T-helper 2 cell (primary cell): ENCODE measurements at places on chromosomes 1 and 21.
A peak's percentile ranks its signal among the peaks of the same experiment; 100 is the strongest.

GRCh38 chr1:234489007-234489697, 10.2 kb upstream of the TARBP1 start:
- no peak for DNase-seq

DNA sequence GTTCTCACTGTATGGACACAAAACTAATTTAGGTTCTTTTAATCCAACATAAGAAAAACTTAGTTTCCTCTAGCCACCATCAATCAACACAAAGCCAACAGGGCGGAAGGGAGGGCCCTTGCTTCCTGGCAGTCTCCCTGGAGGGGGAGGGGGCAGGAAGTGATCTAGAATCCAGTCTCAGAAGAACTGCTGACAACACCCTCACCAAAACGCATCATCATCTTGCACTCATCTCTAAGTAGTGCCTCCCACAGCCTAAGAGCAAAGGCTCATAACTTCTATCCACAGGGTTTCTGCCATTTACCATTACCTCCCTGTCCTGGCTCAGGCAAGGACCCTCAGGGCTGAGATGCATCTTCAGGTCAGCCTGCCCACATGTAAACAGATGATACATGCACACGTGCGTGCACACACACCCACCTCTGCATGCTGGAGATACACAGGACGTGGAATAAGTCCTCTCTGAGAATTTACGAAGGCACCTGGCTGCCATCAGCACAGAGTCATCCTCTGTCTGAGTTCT, 20.5 kb downstream of the HIVEP3 start:
- DNase-seq: peak; percentile 94

GRCh38 chr1:75132242-75132811, 1.9 kb upstream of the LHX8 start:
- DNase-seq: no peak

DNA sequence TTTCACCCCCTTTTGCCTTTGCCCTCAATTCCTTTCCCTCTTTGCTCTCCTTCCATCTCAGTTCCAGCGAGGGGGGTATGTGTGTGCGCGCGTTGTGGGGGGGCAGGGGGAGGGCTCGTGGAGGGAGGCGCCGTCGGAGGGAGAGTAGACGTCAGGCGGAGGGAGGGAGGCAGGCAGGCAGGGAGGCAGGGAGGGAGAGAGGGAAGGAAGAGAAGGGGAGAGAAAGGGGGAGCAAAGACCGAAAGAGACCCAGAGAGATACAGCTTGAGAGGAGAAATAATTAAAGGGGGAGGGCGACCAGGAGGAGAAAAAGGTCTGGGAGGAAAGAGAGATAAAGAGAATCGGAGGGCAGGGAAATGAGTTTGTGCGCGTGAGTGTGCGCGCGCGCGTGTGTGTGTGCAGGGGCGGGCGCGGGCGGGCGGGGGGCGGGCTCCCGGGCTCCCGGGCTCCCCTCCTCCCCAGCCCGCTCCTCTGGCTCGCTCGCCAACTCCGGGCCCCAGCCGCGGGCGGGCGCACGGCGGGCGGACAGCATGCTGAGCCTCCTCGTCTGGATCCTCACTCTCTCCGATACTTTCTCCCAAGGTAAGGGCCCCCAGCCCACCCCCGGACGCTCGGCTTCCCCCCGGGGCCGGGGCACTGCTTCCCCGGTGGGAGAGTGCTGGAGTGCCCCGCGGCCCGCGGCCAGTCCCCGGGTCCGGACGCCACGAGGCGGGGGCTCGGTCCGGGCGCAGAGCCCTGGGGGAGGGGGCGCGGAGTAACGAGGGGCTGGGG, at the start of gene KIRREL1:
Gene KIRREL1, plus strand, starts transcription at position 499 of the 771 bp plus-strand sequence. Its CDS starts 32 bp downstream, at position 531.
- no peak for DNase-seq

- DNase-seq: peak; percentile 59
These were observed 39.5 kb downstream of the TOR3A start for GRCh38 chr1:179121159-179121938.

- no peak for DNase-seq
These were observed 26.8 kb downstream of the CCN1 start for GRCh38 chr1:85607126-85607920.

- DNase-seq: no peak
These were observed 75.6 kb downstream of the TAS1R2 start for GRCh38 chr1:18783705-18784481.
